ENCODE measurements at places on chromosomes 3 and 15. TPM values are rescaled to one million over a fixed set of nuclear protein-coding genes. Genes with fewer than 3 reads are reported as not detected.
A peak's percentile ranks its signal among the peaks of the same experiment; 100 is the strongest.

GRCh38 chr3:28989646-28990089 is 291.2 kb upstream of the RBMS3 start:
- peak; percentile 45 for DNase-seq

- DNase-seq, result no peak
These were observed 37.0 kb upstream of the PIK3R4 start for GRCh38 chr3:130783629-130784028.

EIF5A2 gene
- total RNA-seq, result 7.7 TPM

GRCh38 chr15:80285379-80285778 is 33.4 kb upstream of the CTXND1 start:
- no peak for DNase-seq

GRCh38 chr3:4928277-4928789 is 50.9 kb upstream of the BHLHE40 start:
- DNase-seq, result no peak

DNA sequence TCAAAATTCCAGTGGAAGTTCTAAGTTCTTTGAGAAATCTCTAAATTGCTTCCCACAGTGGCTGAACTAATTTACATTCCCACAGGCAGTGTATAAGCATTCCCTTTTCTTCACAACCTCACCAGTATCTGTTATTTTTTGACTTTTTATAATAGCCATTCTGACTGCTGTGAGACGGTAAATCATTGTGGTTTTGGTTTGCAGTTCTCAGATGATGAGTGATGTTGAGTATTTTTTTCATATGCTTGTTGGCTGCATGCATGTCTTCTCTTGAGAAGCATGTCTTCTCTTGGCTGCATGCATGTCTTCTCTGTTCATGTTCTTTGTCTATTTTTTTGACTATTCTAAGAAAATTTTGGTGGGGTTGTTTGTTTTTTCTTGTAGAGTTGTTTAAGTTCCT is 499.6 kb upstream of the CCDC54 start:
- DNase-seq, result no peak
